Right renal cortex interstitium (tissue), 3 donors: ENCODE measurements at places on chromosomes 16 and 17.

DNA sequence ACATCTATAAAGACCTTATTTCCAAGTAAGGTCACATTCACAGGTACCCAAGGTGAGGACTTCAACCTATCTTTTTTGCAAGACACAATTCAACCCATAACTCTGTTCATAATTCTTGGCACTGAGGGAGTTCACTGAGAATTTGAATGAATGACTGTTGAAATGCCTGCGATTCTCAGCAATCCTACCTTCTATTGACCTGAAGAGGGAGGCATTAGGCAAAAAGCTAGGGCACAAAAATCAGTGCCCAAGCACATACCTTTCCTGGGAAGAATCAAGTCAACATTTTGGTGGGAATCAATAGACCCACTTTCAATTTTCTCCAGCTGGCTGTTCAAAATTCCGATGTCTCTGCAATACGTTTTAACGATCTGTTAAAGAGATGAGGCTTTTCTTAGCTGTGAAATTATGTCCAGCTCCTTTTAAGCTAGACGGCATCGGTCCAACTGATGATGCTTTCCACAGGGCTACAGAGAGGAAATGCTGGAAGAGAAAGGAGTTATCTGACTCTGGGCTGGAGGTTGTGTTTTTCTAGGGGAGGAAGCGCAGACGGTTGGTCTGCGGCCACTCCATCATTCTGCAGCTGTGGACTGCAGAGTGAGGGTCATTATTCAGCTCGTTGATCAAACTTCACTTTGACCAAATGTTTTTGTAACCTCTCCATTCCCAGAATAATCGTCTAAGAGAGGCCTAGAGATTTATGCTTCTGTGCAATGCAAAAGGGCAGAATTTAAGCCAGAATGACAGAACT is 25.2 kb downstream of the BCO1 start:
- peak; percentile 68 for DNase-seq

GRCh38 chr17:48262982-48263730 is 155.6 kb downstream of the SNX11 start:
- no peak for DNase-seq

DNA sequence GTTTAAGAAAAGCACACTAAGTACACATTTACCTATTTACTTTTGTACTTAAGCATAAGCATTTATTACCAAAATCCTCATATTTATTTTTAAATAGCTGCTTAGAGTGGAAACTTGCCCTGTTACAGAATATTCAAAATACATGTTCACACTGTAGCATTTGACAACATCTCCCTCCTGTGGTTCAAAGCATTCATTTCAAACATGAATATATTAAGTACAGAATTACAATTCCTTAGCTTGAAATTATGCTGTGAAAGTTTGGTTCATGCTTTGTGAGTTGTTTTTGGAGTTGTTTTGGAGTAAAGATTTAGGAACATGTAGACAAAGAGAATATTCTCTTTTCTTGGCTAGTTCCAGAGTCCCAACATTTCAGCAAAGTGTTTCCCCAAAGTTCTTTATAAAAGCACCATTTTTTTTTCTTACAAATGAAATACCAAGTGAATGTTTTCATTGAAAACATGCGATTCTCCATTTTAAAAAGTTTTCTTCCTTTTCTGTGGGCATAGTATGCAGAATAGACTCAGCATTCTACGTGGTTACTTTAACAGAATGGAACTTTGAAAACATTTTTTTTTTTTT is 33.2 kb downstream of the TUBD1 start:
- DNase-seq = no peak

- no peak for DNase-seq
Measured at GRCh38 chr17:15650741-15651582, 31.5 kb upstream of the FBXW10B start.

- no peak for DNase-seq
Measured at GRCh38 chr16:1777375-1778199, 4.7 kb upstream of the MRPS34 start.

GRCh38 chr16:72129976-72130656 is 36.5 kb downstream of the DHX38 start:
- no peak for DNase-seq

DNA sequence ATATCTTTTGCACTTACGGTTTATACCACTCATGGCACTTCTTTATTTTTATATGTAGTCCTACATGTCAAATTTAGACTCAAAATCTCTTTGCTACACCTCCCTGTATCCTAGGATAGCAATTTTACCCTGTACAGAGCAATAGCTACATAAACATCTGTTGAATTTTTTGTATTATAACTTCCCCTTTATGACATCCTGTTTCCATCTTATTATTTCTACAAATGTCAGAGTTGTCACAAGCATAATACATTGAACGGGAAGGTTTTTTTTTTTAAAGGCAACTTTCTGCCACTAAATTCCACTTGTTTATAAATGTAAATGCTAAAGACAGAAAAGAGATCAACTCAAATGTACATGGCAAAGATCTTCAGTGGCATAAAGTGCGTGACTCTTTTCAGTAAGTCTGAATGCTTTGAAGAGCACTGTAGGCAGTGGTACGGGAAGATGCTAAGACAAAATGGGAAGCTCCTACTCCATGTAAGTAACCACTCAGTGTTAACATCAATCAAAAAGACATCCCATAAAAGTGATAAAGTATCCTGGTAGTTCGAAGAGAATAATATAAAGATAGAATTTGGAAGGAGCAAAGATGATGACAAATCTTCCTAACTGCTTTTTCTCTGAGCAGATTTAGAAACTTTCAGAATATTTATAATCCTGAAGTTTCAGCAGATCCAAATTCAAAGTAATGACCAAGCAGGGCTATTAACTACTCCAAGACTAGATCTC is 26.8 kb downstream of the GNA13 start:
- no peak for DNase-seq

GRCh38 chr16:86355531-86355930 is 154.8 kb upstream of the FOXF1 start:
- no peak for DNase-seq
